Activated CD4-positive, alpha-beta T cell treated with anti-CD3 and anti-CD28 coated beads for 48 hours (primary cell): ENCODE measurements at places on chromosomes 16 and 17.
A peak's percentile ranks its signal among the peaks of the same experiment; 100 is the strongest.

- no peak for DNase-seq
These were observed 58.1 kb downstream of the IQCK start for GRCh38 chr16:19776147-19776546.

DNA sequence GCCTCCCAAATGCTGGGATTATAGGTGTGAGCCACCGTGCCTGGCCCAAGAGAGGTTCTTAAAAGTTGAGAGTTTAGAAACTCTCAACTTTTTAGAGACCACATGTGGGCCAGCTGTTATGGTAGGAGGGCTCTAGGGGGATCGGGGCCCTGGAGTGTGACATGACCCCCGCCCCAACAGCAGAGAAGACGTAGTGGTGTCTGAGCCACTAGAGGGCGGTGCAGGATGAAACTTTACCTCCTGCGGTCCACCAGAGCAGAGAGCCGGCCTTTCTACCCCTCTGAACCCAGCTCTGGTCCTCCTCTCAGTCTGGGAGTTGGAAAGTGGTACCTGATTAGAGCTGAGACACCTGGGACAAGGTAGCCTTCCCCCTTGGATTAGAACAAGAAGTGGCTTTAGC lies 7.4 kb downstream of the CDK5RAP3 start:
- peak; percentile 63 for DNase-seq

- no peak for DNase-seq
These were observed 259.6 kb upstream of the KCNJ16 start for GRCh38 chr17:69815406-69815805.

GRCh38 chr17:49738456-49739163 lies 25.3 kb downstream of the FAM117A start:
- DNase-seq: no peak

- no peak for DNase-seq
These were observed 885 bp upstream of the VASN start for GRCh38 chr16:4370570-4371356.

DNA sequence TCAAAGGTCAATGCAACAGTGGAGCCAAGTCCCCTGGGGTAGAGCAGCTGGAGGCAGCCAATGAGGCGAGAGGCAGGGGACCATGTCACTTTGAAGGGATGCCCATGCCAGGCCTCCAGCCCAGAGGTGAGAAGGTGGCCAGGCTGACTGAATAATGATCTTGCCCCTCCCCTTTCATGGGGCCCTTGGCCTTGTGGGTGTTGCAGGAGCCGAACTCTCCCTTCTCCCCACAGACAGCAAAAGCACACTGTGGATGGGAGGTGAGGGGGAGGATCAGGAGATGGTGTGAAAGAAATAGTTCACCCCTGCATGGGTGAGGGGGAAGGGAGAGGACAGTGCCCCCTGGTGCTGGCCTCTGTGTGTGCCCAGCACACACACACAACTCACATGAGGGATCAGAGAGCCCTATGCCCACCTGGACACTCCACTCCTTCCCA lies 15.8 kb upstream of the TBX21 start:
- DNase-seq: peak; percentile 59

GRCh38 chr17:17729620-17730249 lies 48.5 kb downstream of the RAI1 start:
- DNase-seq: peak; percentile 64

DNA sequence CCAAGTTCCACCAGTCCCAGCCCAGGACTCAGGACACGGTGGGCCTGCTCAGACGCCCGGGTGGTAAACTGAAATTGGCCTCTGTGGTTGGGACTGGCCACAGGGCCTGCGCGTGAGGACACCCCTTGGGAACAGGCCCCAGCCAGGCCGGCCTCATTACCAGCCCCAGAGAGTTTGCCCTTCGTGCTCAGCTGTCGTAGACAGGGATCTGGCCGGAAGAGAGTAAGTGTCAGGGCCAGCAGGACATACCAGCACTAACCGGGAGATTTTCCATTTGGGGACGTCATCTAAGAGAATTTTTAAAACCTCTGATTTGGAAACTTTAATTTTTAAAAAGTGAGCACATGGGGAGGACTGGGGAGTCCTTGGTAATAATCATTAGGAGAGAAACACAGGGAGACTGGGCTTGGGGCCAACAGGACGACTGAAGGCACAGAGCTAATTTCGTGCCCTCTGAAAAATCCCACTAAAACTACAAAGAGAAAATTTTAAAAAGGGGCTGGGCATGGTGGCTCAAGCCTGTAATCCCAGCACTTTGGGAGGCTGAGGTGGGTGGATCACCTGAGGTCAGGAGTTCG lies 2.4 kb upstream of the RBFOX3 start:
- DNase-seq: no peak

DNA sequence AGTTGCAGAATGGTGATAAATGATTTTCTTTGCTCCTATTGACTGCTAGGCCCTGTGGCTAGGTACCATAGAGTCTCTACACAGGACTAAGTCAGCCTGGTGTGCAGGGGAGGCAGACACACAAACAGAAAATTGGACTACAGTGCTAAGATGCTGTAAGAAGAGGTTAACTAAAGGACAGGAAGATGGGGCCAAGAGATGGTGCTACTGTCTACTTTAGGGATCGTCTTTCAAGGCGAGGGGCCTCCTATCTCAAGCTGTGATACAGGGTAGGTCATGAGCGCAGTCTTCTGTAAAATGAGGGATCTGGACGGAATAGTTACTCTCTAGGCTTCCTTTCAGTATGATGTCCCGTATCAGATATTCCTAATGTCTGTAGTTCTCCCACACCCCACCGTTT lies 817 bp downstream of the NME1 start:
- no peak for DNase-seq

DNA sequence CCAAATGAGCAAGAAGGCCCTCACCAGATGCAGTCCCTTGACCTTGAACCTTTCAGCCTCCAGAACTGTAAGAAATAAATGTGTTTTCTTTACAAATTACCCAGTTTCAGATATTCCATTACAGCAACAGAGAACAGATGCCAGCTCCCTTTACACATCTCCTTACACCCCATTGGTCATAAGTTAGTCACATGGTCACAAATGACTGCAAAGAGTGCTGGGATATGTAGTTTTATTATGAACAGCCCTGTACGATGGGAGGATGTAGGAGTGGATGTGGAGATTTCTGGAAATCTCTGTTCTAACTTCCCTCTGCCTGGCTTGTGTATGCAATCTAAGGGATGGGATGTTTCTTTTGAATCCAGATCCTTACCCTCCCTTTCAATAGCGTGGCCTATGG lies 13.3 kb upstream of the RPL38 start:
- no peak for DNase-seq

GRCh38 chr17:15023589-15024336 lies 241.4 kb downstream of the PMP22 start:
- no peak for DNase-seq

- DNase-seq: no peak
These were observed 10.4 kb downstream of the CENPX start for GRCh38 chr17:82012261-82012639.

DNA sequence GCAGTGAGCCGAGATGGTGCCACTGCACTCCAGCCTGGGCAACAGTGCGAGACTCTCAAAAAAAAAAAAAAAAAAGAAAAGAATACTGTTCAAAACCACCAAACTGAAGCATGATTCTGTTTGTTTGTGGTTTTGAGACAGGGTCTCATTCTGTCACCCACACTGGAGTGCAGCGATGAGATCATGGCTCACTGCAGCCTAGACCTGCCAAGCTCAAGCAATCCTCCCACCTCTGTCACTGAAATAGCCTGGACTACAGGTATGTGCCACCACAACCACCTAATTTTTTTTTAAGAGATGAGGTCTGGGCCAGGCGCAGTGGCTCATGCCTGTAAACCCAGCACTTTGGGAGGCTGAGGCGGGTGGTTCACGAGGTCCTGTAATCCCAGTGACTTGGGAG lies 4.3 kb downstream of the SUMO2 start:
- no peak for DNase-seq

- DNase-seq: no peak
These were observed 19.2 kb downstream of the TMEM114 start for GRCh38 chr16:8571061-8571596.

- no peak for DNase-seq
These were observed 19.0 kb downstream of the MEAK7 start for GRCh38 chr16:84485255-84486010.

GRCh38 chr17:67421869-67422273 lies 44.8 kb downstream of the PITPNC1 start:
- DNase-seq: peak; percentile 57

DNA sequence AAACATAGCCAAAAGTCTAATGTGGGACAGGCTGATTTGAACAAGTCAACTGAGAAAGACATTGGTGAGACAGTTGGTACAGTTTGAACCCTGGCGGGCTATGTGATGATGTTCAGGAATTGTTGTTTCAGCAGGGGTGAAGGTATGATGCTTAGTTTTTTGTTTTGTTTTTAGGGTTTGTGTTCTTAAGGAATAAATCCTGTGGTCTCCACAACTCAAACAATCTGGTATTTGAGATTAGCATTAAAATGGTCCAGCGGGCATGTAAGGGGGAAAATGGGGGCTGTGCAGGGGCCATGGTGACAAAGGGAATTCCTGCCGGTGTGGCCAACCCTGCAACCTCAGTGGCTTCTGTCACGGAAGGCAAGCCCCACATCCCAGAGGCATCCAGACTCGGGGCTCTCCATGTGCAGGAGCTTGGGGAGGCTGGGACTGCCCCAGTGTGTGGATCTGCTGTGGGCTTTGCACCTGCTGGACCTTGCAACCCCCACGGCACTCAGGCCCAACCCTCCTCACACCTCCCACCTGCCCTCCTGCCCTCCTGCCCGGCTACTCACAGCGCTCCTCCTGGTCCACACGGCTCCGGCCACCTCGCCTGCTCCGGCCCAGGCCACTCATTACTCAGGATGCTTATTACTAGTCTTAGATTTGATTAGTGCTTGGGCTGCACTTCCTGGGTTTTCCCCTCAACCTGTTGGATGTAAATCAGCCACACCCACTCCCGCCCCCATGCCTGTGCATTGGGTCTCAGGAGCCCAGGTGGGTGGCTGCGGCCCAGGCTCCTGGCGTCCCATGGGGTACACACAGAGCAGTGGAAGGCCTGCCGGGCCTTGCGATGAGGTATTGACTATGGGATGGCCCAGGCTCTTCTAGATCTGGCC lies at the start of gene TNFRSF13B:
TNFRSF13B (minus strand) TSS at position 661 of the 881 bp plus-strand sequence; CDS start at position 618, 43 bp downstream.
- DNase-seq: no peak

GRCh38 chr16:27239026-27239425 lies 29.5 kb downstream of the NSMCE1 start:
- no peak for DNase-seq

DNA sequence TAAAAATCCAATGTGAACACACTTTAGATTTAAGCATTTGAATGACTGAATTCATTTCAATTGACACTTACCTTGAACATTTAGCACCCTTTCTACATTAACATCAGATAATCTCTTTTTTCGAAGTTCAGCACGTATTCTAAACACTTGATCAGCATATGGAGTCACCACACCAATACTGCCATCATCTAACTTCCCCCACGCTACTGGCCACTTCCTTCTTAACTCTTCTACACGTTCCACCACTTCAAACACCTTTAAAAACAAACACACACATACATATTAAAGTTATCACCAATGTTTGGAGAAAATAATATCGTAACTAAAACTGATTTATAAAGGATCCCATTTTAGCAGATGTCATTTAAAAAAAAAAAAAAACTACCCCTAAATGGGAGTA lies 93.5 kb downstream of the CACNG1 start:
- DNase-seq: no peak
